ENCODE measurements at places on chromosomes 16 and 17.

GRCh38 chr17:48799069-48799723, 17.8 kb downstream of the TTLL6 start:
- no peak for DNase-seq

- DNase-seq: no peak
Observed at GRCh38 chr17:8273884-8274444, 14.5 kb upstream of the RANGRF start.

- DNase-seq: no peak
Observed at GRCh38 chr17:57811638-57812280, 38.1 kb downstream of the MRPS23 start.

DNA sequence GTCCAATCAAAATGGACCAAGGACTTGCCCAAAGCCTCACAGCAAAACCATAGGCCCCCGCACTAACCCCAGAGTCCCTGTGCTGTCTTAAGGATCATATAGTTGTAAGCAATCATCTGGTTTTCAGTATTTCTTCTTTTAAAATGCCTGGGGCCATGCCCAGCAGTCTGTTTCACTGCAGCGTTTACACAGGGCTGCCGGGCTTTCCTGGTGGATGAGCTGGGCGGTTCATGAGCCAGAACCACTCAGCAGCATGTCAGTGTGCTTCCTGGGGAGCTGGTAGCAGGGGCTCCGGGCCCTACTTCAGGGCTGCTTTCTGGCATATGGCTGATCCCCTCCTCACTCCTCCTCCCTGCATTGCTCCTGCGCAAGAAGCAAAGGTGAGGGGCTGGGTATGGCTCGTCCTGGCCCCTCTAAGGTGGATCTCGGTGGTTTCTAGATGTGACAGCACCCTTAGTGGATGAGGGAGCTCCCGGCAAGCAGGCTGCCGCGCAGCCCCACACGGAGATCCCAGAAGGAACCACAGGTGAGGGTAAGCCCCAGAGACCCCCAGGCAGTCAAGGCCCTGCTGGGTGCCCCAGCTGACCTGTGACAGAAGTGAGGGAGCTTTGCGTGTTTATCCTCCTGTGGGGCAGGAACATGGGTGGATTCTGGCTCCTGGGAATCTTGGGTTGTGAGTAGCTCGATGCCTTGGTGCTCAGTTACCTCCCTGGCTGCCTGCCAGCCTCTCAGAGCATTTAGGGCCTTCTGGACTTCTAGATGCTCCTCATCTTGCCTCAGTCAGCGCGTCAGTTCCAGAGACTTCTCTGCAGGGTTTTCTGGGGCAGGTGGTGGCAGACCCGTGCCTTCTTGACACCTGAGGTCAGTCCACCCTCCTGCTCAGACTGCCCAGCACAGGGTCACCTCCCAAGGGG, 24.8 kb upstream of the STH start:
- no peak for DNase-seq

DNA sequence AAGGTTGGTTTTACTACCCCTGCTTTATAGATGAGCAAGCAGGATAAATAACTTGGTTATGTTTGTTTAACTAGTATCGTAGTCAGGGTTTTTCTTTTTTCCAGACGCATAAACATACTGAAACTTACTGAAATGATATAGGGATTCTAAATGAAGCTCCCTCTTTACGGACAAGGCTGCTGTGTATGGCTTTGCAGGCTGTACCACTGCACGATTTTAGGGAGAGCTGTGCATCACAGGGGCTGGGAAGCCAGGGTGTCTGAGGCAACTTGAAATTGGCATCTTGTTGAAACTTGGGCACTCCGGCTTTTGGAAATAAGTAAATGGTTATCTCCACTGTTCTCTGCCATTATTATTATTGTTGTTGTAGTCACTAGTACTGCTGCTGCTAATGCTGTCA, 218.1 kb upstream of the CDH8 start:
- no peak for DNase-seq

- no peak for DNase-seq
Observed at GRCh38 chr17:69864462-69864861, 210.6 kb upstream of the KCNJ16 start.

DNA sequence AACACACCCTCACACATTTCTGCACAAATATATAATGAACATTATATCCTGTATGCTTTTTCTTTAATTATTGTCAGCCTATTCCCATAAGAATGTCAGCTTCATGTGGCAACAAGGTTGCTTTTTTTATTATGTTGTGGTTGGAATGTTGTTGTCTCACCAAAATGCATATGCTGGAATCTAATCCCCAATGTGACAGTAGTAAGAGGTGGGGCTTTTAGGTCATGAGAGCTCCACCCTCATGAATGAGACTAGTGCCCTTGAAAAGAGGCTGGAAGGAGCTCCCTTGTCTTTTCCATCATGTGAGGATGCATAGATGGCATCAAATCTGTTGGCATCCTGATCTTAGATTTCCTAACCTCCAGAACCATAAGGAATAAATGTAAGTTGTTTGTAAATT, 131.3 kb upstream of the IRX6 start:
- DNase-seq: no peak

DNA sequence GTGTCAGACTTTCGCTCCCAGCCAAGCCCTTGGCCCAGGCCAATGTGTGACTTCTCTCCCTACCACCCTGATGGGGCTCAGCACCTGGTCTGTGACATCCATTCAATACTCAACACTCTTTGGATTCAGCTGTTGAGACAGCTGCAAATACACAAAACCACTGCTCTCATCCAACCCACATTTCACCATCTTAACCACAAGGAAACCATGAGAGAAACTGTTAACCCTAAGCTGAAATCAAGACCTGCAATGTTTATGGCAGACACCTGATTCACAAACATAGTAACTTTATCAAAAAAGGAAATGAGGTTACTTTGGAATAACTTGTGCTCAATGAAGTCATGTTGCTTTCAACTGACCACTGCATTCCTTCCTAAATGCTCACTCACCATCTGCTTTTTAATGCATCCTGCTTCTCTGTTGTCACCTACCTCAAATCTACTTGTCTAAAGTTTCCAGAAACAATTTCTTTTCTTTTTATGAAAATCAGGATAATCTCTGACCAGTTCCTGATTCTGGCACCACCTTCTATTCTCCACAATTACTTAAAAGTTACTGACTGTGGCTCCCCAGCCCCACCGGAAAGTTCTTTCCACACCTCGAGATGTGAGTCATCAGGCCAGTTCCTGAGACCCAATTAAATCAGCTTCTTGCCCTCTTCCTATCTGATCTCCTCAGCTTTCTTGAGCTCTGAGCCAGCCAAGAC, 88.2 kb downstream of the NOG start:
- no peak for DNase-seq

DNA sequence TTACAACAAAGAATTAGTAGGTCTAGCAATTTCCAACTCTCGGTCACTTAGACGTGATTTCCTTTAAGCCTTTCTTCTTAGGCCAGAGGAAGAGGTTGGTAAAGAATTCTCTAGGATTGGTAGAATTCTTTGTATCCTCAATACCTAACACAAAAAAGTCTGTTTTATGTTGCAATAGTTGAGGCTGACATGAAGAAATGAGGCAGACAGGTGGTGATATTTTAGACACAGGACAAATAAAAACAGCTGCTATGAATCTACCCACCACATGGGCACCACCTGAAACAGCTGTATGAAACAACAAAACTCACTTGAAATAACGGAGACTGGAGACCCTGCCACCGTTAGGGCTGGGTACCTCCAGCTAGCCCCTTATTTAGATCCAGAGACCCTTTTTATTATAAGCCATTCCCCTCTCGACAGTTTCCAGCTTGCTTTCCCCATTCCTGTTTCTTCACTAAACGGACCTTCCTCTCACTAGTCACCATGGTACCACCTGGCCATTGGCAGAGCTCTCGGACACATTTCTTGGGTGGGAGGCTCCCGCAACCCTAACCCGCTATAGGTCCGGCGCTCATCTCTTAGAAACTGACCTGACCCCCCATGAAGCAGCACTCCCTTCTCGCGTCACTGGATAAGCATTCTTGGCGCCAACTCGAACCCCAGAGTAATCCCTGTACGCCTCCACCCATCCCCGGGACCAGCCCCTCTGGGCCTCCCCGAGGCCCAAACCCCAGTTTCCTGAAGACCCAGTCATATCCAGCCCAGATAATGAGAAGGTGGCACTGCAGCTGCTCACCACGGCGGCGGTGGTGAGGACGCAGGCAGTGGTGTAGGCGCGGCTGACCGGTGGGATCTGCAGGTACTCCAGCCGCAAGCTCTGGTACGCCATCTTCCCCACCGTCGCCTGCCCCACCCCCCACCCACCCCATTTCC, at the start of gene DERL2:
Gene DERL2, minus strand, starts transcription at position 909 of the 936 bp plus-strand sequence. Its CDS starts 17 bp downstream, at position 892.
- DNase-seq: no peak

GRCh38 chr16:53022374-53022773, 30.3 kb downstream of the CHD9NB start:
- peak; percentile 52 for DNase-seq

DNA sequence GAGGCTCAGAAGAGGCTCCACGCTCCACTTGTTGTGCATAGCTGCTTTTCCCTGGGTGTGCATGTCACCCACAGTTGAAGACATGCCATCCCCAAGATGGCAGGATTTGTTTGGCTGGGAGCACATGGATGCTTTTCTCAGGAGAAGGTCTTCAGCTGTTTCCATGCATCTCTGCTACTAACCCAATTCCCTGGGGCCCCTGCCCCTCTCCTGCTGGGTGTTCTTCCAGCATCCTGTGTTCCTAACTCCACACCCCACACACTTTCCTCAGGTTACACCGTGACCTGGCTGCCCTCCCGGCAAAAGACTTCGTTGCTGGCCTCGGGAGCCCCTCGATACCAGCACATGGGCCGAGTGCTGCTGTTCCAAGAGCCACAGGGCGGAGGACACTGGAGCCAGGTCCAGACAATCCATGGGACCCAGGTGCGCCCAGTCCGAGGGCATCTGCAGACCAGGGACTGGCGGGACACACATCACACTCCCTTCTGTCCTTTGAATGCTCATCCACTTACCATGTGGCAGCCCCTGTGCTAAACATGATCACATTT, 21.5 kb downstream of the ITGAL start:
- no peak for DNase-seq

GRCh38 chr17:47812146-47812920, 9.3 kb downstream of the OSBPL7 start:
- DNase-seq: no peak

- DNase-seq: no peak
Observed at GRCh38 chr16:51056331-51056730, 94.7 kb downstream of the SALL1 start.

GRCh38 chr16:82651921-82652601, 25.3 kb downstream of the CDH13 start:
- DNase-seq: no peak

DNA sequence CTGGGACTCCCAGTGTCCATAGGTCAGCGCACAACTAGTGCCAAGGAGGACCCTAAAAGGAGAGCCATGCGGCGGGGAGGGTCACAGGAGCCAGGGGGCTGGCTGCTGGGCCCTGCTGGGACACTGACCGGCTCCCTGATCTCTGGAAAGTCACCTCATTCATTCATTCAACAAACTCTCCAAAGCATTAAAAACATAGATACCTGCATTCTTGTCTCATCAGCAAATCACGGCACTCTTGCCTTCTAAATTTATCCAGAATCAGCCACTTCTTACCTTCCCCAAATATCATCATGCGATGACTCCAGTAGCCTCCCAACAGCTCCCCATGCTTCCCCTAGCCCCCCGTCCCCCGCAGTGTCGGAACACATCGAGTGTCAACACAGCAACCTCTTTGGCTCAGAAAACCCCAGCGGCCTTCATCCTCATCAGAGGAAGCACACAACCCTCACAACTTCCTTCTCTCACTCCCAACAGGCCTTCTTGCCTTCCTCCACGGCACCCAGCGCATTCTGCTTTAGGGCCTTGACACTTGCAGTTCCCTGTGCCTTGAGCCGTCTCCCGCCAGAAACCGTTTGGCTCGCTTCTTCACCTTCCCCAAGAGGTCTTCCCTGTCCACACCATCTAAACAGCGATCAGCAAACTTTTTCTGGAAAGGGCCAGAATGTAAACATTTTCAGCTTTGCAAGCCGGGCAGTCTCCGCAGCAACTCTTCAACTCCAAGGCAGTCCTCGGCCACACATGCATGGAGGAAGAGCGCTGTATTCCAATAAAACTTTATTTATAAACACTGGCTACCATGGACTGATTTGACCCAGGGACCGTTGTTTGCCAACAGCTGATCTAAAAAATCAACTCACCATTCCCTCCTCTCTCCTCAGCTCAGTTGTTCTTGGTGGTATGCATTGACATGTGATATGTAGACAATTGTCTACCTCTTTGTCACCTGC, 119.5 kb upstream of the TNRC6C start:
- DNase-seq: no peak

DNA sequence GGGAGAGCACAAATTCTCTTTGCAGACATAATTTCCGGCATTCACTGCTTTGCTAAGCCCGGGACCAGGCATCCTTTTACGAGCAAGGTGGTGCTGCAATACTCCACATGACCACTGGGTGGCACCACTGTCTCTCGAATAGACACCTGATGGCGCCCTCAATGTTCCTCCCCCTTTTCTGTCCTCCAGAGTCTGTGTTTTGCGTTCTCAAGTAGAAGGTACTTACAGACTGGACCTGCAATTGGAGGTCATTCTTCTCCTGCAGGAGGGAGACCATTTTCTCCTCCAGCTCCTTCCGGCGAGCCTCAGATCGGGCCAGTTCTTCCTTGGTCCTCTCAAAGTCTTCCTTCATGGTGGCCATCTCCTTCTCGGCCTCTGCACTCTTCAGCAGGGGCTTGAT, 45.2 kb downstream of the MYH13 start:
- DNase-seq: peak; percentile 88

- DNase-seq: no peak
Observed at GRCh38 chr16:85627526-85628264, 14.6 kb downstream of the GSE1 start.

DNA sequence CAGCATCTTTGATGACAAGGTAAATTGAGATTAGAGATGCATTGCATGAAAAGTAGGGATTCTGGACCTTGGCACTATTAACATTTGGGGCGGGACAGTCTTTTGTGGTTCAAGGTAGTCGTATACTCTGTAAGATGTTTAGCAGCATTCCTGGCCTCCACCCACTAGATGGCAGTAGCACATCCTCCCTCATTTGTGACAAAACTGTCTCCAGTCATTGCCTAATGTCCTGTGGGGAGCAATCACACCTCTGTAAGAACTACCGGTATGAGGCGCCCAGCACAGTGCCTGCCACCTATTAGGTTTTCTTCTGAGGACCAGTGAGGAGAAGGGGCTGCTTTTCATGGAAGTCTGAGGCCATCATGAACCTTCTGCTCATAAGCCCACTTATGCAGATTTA, 180.8 kb downstream of the RBFOX1 start:
- no peak for DNase-seq
